ENCODE measurements at places on chromosomes 5 and 9. TPM values are rescaled to one million over a fixed set of nuclear protein-coding genes. Genes with fewer than 3 reads are reported as not detected.
A peak's percentile ranks its signal among the peaks of the same experiment; 100 is the strongest.

- no peaks in the 10 kb centered on the region for H3K27me3 ChIP-seq
- H3K4me1 ChIP-seq = peaks cover 5% of the 10 kb centered on the region
- H3K36me3 ChIP-seq = no peaks in the 10 kb centered on the region
- DNase-seq = no peak
These were observed 123.3 kb downstream of the PCSK5 start for GRCh38 chr9:76013809-76014208.

- H3K4me1 ChIP-seq = no peaks in the 10 kb centered on the region
- H3K4me3 ChIP-seq = no peak overlapping the region
- no peaks in the 10 kb centered on the region for H3K27me3 ChIP-seq
These were observed 348.3 kb downstream of the ISL1 start for GRCh38 chr5:51731421-51732029.

- H3K36me3 ChIP-seq = peaks cover 20% of the 10 kb centered on the region
- no peaks in the 10 kb centered on the region for H3K27me3 ChIP-seq
- no peak overlapping the region for H3K27ac ChIP-seq
- 0 out of 2 replicates have a peak, but pooled peaks cover 4% of the 10 kb centered on the region for H3K4me1 ChIP-seq
These were observed 8.7 kb downstream of the APTX start for GRCh38 chr9:32992595-32993238.

GRCh38 chr5:94422812-94423211 is 195.6 kb downstream of the KIAA0825 start:
- H3K27ac ChIP-seq = no peak overlapping the region
- no peaks in the 10 kb centered on the region for H3K4me1 ChIP-seq
- H3K36me3 ChIP-seq = no peaks in the 10 kb centered on the region
- DNase-seq = peak; percentile 35
- H3K4me3 ChIP-seq = no peak overlapping the region

GRCh38 chr9:1125741-1126140 is 75.6 kb downstream of the DMRT2 start:
- no peaks in the 10 kb centered on the region for H3K4me1 ChIP-seq
- H3K36me3 ChIP-seq = no peaks in the 10 kb centered on the region
- no peak overlapping the region for H3K4me3 ChIP-seq
- H3K27me3 ChIP-seq = no peaks in the 10 kb centered on the region
- no peak overlapping the region for H3K27ac ChIP-seq
- DNase-seq = peak; percentile 11

TAF11L5 gene
- not detected for polyA plus RNA-seq

DNA sequence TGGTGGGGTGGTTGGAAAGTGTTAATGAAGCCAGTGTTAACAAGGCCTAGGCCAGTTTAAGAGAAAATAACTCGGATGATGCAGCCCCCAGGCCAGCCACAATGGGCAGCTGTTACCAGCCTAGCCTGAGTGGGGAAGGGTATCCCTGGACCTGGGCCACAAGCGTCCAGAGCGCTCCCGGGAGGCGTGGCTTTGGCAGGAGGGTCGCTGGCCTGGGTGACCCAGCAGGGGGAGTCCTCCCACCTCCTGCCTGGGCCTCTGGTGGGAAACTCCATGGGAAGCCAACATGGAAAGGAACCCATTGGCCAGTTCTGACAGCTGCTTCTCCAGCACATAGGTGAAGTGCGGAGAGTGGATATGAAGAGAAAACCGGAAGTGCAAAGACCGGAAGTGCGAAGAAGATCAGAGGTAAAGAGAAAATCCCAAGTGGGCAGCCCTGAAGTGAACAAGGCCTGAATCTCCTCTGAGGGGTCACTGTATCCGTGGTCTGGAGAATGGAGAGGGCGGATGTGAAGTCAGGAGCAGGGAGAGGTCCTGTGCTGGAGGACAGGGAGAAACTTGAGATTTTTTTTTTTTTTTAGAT is 79.0 kb downstream of the ADCY2 start:
- no peaks in the 10 kb centered on the region for H3K4me1 ChIP-seq
- H3K27me3 ChIP-seq = no peaks in the 10 kb centered on the region
- no peak overlapping the region for H3K27ac ChIP-seq
- no peak overlapping the region for H3K4me3 ChIP-seq

- no peak overlapping the region for H3K27ac ChIP-seq
- H3K27me3 ChIP-seq = no peaks in the 10 kb centered on the region
- H3K4me1 ChIP-seq = peaks cover 14% of the 10 kb centered on the region
- peaks cover 6% of the 10 kb centered on the region for H3K36me3 ChIP-seq
- peak; percentile 74 for DNase-seq
- H3K4me3 ChIP-seq = no peak overlapping the region
These were observed 19.5 kb downstream of the TTC33 start for GRCh38 chr5:40736103-40736875.

F2RL1 gene
- polyA plus RNA-seq = 5.6 TPM

PFN3 gene
- not detected for polyA plus RNA-seq

GRCh38 chr9:17660158-17660557 is 81.3 kb downstream of the SH3GL2 start:
- no peaks in the 10 kb centered on the region for H3K4me1 ChIP-seq
- no peak overlapping the region for H3K4me3 ChIP-seq
- H3K27ac ChIP-seq = no peak overlapping the region
- DNase-seq = no peak
- H3K36me3 ChIP-seq = no peaks in the 10 kb centered on the region
- no peaks in the 10 kb centered on the region for H3K27me3 ChIP-seq

HSPB3 gene
- 0.98 TPM for polyA plus RNA-seq

CSF1R gene
- polyA plus RNA-seq = 0.07 TPM

DNA sequence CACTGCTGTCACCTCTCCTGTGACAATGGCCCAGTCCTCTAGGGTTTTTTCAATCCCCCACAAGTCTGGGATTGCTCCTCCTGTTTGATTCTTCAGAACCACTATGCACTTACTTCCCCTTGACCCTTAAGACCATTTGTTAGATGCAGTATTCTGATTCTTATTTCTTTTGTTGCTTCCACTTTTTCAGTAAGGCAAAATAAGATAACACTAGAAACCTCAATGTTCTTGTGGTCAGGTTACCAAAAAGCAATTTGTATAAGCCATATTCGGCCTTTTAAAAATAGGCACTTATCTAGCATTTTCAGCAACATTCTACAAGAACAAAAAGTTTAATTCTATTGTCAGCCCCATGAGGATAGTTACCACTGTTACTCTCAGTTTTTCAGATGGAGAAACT is 220.0 kb downstream of the KDM4C start:
- H3K36me3 ChIP-seq = no peaks in the 10 kb centered on the region
- H3K27ac ChIP-seq = no peak overlapping the region
- no peak overlapping the region for H3K4me3 ChIP-seq
- 0 out of 2 replicates have a peak, but pooled peaks cover 2% of the 10 kb centered on the region for H3K4me1 ChIP-seq
- no peak for DNase-seq

- no peaks in the 10 kb centered on the region for H3K4me1 ChIP-seq
- no peak overlapping the region for H3K27ac ChIP-seq
These were observed 81.3 kb downstream of the ANKRD33B start for GRCh38 chr5:10645146-10645545.

GRM6 gene
- polyA plus RNA-seq = not detected

GRCh38 chr9:136103651-136104487 is 8.8 kb upstream of the NACC2 start:
- H3K4me3 ChIP-seq = no peak overlapping the region
- peaks cover 8% of the 10 kb centered on the region for H3K4me1 ChIP-seq
- H3K27ac ChIP-seq = no peak overlapping the region
- H3K27me3 ChIP-seq = no peaks in the 10 kb centered on the region

RELL2 gene
- 7.6 TPM for polyA plus RNA-seq

DNA sequence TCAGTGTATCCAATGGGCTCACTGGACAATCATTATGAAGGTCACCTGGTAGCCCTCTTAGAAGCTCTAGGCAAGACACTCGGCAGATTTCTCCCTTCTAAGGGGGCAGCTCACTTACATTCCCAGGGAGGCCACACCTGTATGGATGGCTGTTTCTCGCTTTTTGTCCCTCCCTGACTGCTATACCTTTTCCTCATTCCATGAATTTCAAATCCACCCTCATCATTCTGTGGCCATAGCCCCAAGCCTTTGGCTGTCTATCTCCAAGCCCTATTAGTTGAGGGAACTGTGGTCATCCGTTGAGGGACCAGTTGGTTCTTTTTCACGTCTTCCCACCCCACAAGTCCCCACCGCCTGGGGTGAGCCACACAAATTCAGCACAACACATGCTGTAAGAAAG is 85.0 kb upstream of the RARS1 start:
- H3K27me3 ChIP-seq = no peaks in the 10 kb centered on the region
- no peak for DNase-seq
- H3K4me3 ChIP-seq = no peak overlapping the region
- peaks cover 7% of the 10 kb centered on the region for H3K4me1 ChIP-seq
- peaks cover 11% of the 10 kb centered on the region for H3K36me3 ChIP-seq

GRCh38 chr9:125821078-125821477 is 73.9 kb downstream of the PBX3 start:
- no peak overlapping the region for H3K4me3 ChIP-seq
- no peaks in the 10 kb centered on the region for H3K4me1 ChIP-seq
- H3K27ac ChIP-seq = no peak overlapping the region
- DNase-seq = no peak
- no peaks in the 10 kb centered on the region for H3K36me3 ChIP-seq

DNA sequence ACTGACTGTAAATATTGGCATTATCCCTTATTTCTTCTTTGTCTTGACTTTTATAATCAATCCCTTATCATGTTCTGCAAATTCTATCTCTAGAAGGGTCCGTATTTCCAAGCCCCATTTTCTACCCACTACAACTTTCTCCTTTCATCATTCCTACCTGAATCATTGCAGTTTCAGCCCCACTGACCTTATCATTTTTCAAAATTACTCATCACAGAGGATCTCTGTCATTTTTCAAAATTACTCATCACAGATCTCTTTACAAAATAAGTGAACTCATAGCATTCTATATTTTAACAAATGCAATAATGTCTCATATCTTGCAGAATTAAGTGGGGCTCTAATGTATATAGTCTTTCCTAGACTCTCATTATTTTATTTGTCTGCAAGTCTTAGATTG is 256.9 kb upstream of the COX7C start:
- DNase-seq = no peak
- H3K4me1 ChIP-seq = no peaks in the 10 kb centered on the region
- H3K4me3 ChIP-seq = no peak overlapping the region
- H3K27me3 ChIP-seq = no peaks in the 10 kb centered on the region
- H3K36me3 ChIP-seq = no peaks in the 10 kb centered on the region

DNA sequence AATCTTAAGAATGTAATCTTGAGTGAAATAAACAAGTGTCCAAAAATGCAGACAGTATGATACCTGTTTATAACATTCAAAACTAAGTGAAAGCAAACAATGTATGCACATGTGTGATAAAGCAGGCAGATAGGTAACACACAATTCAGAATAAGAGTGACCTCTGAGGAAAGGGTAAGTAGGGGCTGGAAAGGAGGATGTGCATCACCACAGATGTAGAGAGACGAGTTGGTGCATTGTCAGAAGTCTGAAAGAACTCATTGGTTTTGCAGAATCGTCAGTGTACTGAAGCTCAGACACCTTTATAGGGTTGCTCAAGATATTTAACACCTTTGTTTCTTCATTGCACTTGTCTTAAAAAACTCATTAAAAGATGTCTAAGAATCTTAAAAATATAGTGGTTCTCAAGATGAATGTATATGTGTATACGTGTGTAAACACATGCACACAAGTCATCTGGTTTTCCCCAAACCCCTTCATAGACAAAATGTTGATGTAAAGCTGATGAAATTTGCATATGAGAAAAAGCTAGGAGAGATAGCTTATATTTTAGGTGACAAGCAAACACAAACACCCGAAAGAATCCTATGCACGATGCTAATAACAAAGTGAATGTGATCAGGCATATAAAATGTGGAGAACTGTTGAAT is 197.6 kb upstream of the MEF2C start:
- no peaks in the 10 kb centered on the region for H3K27me3 ChIP-seq
- no peaks in the 10 kb centered on the region for H3K36me3 ChIP-seq

- no peaks in the 10 kb centered on the region for H3K36me3 ChIP-seq
- H3K4me1 ChIP-seq = no peaks in the 10 kb centered on the region
- no peaks in the 10 kb centered on the region for H3K27me3 ChIP-seq
- DNase-seq = peak; percentile 0
- no peak overlapping the region for H3K27ac ChIP-seq
These were observed 176.2 kb downstream of the DMRTA1 start for GRCh38 chr9:22622815-22623214.

ENC1 gene
- polyA plus RNA-seq = 24.9 TPM

ARID3C gene
- not detected for polyA plus RNA-seq

DNA sequence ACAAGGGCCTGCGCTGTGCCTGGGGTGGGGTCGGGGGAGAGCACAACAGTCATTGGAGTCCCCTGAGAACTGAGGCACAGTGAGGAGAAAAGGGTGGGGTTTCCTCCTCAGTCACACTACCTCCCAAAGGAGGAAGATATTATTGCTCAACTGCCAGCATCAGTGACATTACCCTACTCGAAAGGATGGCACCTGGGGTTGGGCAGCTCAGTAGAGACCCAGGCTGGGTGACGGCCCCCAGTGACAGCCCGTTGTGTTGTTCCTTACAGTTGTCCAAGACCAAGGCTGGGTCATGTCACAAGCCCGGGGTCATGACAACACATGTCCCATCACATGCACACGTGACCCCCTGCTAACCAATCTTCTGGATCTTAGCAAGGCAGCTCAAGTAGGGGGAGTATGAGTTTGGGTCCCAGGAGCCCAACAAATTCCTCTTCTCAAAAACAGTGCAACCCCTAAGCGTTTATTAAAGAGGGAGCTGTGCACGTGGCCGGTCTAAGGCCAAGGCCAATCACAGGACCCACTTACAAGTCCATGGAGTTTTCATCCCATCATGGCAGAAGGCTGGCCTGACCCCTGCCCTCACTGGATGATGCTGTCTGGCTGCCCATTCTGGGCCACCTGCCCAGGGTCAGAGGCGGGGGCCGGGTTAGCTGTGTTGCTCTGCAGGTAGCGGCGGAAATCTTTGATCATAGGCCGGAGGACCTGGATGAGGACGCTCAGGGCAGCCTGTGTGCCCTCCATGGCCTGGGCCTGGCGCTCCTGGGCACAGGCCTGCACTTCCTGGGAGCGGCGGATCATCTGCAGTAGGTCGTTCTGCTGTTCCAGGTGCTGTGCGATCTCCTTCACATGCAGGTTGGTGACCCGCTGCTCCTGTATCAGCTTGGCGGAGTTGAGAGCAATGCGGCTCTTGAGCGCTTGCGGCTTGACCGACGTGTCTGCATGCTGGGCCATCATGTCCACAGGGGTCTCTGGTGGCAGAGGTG is 4.0 kb downstream of the NAIF1 start:
- H3K4me3 ChIP-seq = no peak overlapping the region
- H3K4me1 ChIP-seq = peaks cover 10% of the 10 kb centered on the region
- no peaks in the 10 kb centered on the region for H3K27me3 ChIP-seq
- no peak for DNase-seq

LHX2 gene
- polyA plus RNA-seq = not detected

- H3K4me1 ChIP-seq = no peaks in the 10 kb centered on the region
- no peaks in the 10 kb centered on the region for H3K36me3 ChIP-seq
- H3K27me3 ChIP-seq = peaks cover 22% of the 10 kb centered on the region
These were observed 6.0 kb downstream of the UBE2QL1 start for GRCh38 chr5:6454628-6455053.

Measured in IMR-90 (cell line).